ENCODE measurements at places on chromosomes 4 and X.

GRCh38 chr4:124065936-124066335, 646.6 kb downstream of the ANKRD50 start:
- DNase-seq: no peak

- DNase-seq: peak; percentile 86
Measured at GRCh38 chr4:165726831-165727230, 146.2 kb upstream of the TLL1 start.

GRCh38 chrX:41350976-41351569, 17.1 kb downstream of the DDX3X start:
- DNase-seq: peak; percentile 73

DNA sequence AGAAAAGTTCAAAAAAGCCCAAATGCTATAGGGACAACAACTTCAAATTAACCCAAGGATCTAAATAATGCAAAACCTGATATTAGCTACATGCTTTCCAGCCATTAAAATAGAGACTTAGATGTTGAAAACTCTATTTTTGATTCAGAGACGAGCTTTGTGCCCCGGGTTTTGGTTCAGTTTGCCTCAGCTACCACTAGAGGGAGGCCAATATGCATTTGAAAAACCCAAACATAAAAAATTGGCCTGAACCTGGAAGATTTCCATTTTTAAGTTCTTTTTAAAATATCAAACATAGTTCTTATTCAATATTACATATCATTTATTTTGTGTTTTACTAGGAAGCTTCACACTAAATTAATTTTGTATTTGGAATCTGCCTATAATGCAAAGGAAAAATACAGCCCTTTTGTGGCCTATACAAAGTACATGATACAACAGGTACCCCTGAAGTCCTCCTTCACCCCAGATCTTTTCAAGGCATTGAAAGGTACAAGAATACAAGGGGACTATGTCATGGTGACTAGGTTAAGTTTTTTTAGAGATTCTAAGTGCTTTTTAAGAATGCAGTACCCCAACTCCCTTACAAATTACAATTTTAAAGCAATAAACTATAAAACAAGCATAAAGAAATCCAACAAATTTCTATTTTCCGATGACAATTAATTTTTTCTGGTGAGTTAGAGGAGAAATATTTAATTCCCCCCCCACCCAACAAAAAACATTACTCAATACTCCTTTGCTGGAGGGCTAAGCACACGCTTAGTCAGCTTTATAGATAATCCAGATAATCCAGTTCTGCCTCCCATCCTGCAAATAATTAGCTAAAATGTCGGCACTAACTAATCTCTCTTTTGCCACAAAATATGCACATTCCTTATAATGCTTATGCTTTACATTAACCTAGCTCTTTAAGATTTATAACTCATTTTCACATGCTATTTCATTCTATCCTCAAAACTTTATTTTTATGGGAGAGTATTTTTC, 97.7 kb upstream of the PTPN13 start:
- peak; percentile 41 for DNase-seq

DNA sequence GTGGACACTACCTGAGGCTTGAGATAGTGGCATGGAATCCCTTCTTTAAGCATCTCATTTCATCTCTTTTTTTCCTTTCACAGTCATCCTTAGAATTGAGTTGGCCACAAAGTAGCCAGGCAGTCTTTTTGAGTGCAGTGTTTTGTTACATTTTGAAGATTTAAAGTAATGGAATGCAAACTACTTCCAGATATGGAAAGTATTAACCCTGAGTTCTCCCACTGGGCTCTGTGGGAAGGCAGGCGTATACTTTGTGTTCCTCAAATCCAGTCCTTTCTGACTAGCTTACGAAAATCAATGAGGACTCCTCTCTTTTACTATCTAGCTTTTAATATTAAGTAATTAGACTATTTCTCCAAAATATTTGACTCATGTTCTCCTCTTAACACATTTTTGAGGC, 29.9 kb downstream of the PCDH10 start:
- DNase-seq: no peak

GRCh38 chrX:22666441-22666840, 333.3 kb upstream of the DDX53 start:
- no peak for DNase-seq
